Left lung (tissue), 14 donors: ENCODE measurements at places on chromosomes 3 and 15. TPM values are rescaled to one million over a fixed set of nuclear protein-coding genes. Genes with fewer than 3 reads are reported as not detected.

ANKDD1A gene
- polyA plus RNA-seq, result 9.0 TPM

SLC35G2 gene
- 5.7 TPM for polyA plus RNA-seq

GOLGA6L25 gene
- polyA plus RNA-seq, result not detected

TGM4 gene
- polyA plus RNA-seq, result 0.06 TPM

SPG11 gene
- polyA plus RNA-seq, result 84.0 TPM

CTSH gene
- polyA plus RNA-seq, result 224 TPM

RASGRF1 gene
- 15.9 TPM for polyA plus RNA-seq

SPTBN5 gene
- polyA plus RNA-seq, result 1.0 TPM

DLG1 gene
- 84.0 TPM for polyA plus RNA-seq

FEZF2 gene
- polyA plus RNA-seq, result not detected

PTH1R gene
- 102 TPM for polyA plus RNA-seq

COL6A5 gene
- polyA plus RNA-seq, result 3.1 TPM

RHCG gene
- polyA plus RNA-seq, result 2.8 TPM
